T-helper 2 cell treated with Interferon-gamma antibody and Interleukin-4, amounts not matched to agents 5 μg/mL and 100 μg/mL, for 36 hours (primary cell): ENCODE measurements at places on chromosomes 2 and 18.

- no peak for DNase-seq
Measured at GRCh38 chr2:218826791-218827190, 4.8 kb downstream of the PRKAG3 start.

- DNase-seq = no peak
Measured at GRCh38 chr18:36197511-36198166, 10.3 kb downstream of the MOCOS start.

DNA sequence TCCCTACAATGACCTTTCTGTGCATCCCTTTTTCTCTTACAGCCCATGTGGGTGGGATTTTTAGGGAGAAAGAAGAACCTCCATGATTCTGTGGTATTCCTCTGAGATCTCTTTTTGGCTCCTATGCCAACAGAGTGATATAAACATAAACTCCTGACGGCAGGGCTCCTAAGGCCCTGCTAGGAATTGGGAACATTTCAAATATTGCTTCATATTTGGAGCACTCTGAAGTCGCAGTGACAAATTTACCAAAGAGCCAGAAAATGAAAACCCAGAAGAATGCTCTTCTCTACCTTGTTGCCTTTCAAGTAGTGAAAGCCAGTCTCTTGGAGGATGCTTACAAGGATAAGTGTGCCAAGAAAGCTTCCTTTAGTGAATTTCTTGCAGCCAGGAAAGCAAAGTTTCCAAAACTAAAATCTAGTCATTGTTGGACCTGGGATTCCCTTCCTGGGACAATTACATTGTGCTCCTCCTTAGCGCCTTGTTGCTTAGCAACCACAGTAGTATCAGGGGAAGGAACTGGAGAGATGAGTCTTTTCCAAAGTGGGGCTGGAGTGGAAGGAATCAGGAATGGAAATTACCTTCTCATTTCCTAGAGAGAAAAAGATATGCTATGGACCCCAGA, 7.3 kb upstream of the SETBP1 start:
- no peak for DNase-seq

- no peak for DNase-seq
Measured at GRCh38 chr2:105488285-105488684, 89.4 kb upstream of the FHL2 start.

DNA sequence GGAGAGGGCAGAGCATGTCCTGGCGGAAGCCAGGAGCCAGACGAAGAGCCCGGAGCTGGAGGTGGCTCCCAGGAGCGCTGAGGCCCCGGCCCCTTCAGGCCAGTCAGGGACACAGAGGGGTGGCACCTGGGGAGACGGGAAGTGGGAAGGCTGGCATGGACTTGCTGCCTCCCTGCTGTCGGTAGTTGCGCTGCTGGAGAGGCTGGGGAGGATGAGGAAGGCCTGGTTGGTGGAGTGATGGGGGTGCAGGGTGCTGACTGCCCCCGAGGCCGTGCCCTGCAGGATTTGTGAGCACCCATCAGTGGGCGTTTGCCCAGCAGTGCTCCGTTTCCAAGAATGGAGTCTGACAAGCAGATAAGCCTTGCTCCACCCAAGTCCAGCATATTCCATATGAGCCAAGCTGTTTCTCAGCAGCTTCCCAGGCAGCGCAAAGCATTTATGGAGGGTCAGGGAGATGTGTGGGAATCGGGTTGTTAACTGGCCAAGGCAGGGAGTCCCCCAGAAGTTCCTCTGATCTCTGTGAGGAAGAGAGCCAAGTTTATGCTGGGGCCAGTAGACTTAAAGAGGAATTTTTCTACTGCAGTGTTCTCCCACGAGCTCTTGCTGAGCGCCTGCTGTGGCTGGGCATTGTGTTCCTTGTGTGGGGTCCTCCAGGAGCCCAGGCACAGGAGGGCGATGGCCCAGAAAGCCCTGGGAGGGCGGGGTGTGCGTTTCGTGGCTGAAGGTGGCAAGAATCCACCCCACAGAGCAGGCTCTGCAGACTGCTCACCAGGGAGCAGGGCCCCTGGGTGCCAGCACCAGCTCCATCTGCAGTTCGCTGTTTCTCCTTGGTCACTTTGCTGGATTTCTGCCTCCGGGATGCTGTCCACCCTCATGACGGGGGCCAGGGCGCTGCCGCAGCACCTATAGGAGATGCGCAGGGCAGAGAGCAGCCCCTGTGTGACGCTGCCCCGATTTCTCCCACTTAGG, 250.2 kb downstream of the ALPK2 start:
- no peak for DNase-seq

DNA sequence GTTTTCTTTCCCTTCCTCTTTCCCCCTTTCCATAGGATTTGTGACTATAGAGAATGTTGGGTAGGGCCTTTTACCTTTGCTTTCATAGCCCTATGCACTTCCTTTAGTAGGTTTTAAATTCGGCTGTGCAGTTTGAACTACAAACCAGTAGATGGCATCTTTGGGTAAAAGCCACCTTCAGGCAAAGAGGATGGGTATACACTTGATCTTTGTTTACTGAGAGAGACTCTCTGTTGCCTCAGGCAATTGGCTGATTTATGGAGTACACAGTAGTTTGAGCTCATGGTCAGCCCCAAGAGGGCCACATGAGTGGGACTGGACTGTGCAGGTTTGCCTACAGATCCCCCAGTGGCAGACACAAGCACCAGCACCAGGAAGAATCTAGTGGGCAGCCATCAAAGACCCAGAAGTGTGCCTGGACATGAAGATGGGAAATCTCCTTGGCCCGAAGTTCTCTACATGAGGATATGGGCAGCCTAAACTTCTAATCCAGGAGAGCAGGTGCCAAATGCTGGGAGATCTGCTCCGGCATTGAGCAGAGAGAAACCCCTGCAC, 1304.3 kb upstream of the DDX18 start:
- DNase-seq = no peak

DNA sequence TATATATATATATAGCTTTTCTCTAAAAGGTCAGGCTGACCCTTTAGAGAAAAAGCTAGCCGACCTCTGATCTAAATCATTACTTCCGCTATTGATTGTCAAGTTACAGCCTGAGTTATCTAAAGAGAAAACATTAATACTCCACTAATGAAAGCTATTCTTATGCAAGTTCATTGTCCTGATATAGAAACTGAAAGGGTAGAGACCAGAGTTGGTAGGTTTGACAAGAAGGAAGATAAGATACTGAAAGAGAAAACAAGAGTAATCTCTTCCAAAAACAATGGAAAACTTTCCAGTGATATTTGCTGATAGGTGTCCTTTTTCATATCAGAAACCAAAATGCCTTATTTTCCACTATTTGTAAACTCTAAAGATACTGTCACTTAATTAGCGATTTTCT, 62.8 kb upstream of the SLC39A10 start:
- no peak for DNase-seq

DNA sequence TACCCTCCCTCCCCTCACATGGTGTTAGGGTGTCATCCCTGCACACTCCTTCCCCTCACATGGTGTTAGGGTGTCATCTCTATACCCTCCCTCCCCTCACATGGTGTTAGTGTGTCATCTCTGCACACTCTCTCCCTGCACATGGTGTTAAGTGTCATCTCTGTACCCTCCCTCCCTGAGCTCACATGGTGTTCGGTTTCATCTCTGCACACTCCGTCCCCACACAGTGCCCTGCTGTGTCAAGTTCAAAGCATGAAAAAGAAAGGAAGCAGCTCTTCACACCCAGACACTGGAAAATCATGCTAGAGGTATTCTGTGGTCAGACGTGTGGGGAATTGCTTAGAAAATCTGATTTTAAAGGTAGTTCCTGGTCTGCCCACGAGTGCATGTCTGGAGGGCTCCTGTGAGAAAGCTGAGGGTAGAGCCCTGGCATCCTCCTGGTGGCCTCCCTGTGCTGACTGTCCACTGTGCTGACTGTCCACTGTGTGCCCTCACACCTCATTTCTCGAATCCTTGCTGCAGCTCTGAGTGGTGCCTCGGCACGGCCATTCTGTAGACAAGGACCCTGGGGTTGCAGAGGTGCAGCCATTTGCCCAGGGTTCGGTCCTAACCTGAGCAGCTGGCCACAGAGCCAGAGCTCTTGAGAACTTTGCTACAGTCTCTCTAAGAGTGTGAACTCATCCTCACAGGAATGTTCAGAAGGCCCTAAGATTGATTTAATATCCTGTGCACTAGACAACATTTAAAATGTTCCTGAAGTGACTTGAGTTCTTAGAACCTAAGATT, 69.1 kb upstream of the NFATC1 start:
- DNase-seq = no peak

DNA sequence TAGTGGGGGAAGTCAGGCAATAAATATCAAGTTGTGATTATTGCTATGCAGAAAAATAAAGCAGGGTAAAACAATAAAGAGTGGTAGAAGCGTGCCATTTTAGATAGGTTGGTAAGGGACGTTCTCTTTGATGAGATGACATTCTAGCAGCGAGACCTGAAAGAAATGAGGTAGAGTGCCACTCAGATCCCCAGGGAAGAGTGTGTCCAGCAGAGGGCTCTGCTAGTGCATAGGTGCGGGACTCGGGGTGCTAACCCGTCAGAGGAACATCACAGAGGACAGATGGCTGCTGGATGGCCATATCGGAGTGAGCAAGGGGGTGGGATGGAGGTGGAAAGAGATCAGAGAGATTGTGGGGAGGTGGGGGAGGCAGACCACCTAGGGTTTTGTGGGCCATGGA, 16.3 kb upstream of the GTF2A1L start:
- DNase-seq = no peak

GRCh38 chr2:32772638-32773447, 145.0 kb downstream of the TTC27 start:
- no peak for DNase-seq

DNA sequence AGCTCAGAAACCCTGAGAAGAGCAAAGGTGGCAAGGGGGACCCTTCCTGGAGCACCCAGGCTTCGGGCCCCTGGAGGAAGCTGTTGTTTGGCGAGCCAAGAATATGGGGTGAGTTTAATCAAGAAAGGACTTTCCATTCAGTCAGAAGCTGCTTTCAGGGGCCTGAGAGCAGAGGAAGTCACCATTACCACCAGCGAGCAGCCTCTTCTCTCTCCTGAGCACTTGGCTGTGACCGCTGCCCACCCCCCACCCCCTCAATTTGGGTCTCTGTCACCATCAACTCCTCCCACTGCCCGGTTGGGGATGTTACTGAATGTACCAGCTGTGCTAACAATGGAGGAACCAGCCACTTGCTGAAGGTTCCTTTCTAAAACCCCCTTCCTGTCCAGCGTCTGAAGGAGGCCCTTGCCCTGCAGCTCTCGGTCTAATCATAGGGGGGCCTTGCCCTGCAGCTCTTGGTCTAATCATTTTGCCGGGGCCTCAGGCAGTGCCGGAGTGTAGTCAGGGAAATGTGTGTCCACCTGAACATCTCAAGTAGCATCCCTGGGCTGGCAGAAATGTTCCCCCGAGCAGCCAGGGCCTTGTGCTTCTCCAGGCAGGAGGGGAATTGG, 943 bp downstream of the INPP5D start:
- peak; percentile 45 for DNase-seq

GRCh38 chr2:115549611-115550130, 1107.2 kb downstream of the DPP10 start:
- DNase-seq = no peak

- no peak for DNase-seq
Measured at GRCh38 chr18:22831441-22831904, 101.7 kb upstream of the RBBP8 start.

- no peak for DNase-seq
Measured at GRCh38 chr2:12284037-12284436, 432.7 kb upstream of the TRIB2 start.

DNA sequence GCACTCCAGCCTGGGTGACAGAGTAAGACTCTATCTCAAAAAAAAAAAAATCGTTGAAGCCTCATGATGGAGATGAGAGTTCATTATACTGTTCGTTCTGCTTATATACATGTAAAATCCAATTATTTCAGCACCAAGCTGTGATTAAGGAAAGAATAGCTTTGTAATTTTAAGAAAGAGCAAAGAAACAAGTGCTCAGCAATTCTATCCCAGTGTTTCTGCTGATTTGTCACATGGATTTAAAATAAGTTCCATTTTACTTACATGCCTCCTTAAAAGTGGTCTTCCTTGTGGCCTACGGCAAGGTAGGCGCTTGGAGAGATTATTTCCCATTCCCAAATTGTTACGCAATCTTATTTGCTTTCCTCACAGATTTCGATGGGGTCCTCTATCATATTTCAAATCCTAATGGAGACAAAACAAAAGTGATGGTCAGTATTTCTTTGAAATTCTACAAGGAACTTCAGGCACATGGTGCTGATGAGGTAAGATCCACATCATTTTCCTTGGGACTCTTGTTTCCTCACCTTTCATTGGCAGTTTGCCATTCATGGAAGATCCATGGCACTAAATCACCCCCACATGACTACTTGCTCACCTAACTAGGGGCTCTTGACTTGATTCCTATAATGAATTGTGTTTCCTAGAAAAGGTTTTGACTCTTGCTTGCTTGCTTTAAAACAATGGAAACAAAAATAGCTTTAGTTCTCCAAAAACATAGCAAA, 11.5 kb downstream of the ARPC2 start:
- DNase-seq = no peak

DNA sequence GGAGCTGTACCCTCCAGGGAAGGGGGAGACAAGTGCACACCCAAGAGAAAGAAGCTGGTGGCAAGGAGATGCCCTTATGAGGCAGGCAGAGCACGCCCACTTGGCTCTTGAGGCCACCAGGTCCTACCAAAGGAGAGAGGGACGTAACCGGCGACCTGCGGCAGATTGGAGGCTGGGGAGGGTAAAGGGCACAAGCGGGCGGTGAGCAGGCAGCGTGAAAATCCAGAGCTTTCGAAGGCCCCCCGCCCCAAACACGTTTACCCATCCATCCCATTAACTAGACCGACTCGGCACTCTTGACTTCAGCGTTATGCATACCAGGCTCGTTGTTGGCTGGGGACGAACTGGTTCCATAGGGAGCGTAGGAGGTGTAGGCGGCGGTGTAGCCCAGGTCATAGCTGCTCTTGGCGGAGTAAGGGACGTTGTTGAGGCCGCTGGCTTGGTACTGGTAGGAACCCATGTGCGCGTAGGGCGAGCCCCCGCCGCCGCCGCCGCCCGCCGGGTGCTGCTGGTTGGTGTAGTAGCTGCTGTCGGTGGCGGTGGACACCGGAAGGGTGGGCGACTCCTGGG, 794 bp downstream of the DLX2 start:
- no peak for DNase-seq

- no peak for DNase-seq
Measured at GRCh38 chr2:16094811-16095210, 154.5 kb downstream of the MYCN start.
